Activated naive CD4-positive, alpha-beta T cell treated with anti-CD3 and anti-CD28 coated beads for 36 hours (primary cell): ENCODE measurements at places on chromosomes 7 and 10. TPM values are rescaled to one million over a fixed set of nuclear protein-coding genes. Genes with fewer than 3 reads are reported as not detected.

Gene CLDN12
- total RNA-seq = 15.3 TPM

GRCh38 chr10:45599646-45600045, 72.9 kb downstream of the ZFAND4 start:
- peaks cover 6% of the 10 kb centered on the region for H3K27me3 ChIP-seq
- peaks cover 5% of the 10 kb centered on the region for H3K4me1 ChIP-seq
- H3K36me3 ChIP-seq = no peaks in the 10 kb centered on the region

DNA sequence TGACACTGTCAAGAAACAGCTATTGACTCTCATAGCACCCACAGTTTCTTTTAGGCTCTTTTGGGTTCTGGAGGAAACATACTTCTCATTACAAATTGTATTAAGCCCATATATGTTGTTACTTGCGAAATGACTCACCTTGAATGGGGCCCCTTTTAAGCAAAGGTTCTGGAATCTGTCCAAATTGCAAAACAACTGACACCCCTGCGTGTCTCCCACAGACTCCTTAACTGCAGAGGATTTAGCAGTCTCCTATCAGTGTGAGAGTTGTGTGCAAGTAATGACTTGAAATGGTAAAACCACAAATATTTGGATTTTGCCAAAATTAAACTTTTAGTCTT, 192.3 kb downstream of the DNAJC1 start:
- no peak overlapping the region for H3K27ac ChIP-seq
- no peaks in the 10 kb centered on the region for H3K27me3 ChIP-seq
- no peak overlapping the region for H3K4me3 ChIP-seq
- no peaks in the 10 kb centered on the region for H3K4me1 ChIP-seq
- H3K36me3 ChIP-seq = peaks cover 9% of the 10 kb centered on the region

Gene SDK1
- total RNA-seq = 2.0 TPM

Gene OR2A5
- total RNA-seq = not detected

- H3K4me3 ChIP-seq = no peak overlapping the region
- no peak for DNase-seq
- H3K27ac ChIP-seq = peak overlapping the region; percentile 43
- peaks cover 34% of the 10 kb centered on the region for H3K36me3 ChIP-seq
Measured at GRCh38 chr10:63168821-63169462, 35.8 kb downstream of the NRBF2 start.

Gene SAP25
- total RNA-seq = 13.7 TPM

DNA sequence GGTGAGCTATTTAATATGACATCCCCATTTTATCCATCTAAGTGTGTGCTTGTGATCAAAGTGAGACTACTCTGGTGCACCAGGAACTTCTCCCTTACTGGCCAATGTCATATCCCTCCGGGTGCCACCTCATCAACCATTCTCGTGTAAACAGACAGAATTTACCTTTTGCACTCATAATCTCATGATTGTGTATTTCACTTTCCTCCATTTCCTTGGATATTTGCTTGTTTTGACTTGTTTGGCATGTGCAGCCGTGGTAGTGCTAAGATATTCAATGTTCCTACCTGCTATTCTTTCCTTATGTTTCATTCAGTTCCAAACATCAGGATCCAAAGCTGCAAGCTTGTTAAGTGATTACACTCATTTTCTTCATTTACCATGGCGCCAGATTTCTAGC, 280.5 kb upstream of the SP8 start:
- H3K27ac ChIP-seq = no peak overlapping the region
- peaks cover 1% of the 10 kb centered on the region for H3K27me3 ChIP-seq
- no peak overlapping the region for H3K4me3 ChIP-seq
- H3K36me3 ChIP-seq = no peaks in the 10 kb centered on the region
- H3K4me1 ChIP-seq = no peaks in the 10 kb centered on the region

Gene ELAPOR2
- total RNA-seq = 3.9 TPM

DNA sequence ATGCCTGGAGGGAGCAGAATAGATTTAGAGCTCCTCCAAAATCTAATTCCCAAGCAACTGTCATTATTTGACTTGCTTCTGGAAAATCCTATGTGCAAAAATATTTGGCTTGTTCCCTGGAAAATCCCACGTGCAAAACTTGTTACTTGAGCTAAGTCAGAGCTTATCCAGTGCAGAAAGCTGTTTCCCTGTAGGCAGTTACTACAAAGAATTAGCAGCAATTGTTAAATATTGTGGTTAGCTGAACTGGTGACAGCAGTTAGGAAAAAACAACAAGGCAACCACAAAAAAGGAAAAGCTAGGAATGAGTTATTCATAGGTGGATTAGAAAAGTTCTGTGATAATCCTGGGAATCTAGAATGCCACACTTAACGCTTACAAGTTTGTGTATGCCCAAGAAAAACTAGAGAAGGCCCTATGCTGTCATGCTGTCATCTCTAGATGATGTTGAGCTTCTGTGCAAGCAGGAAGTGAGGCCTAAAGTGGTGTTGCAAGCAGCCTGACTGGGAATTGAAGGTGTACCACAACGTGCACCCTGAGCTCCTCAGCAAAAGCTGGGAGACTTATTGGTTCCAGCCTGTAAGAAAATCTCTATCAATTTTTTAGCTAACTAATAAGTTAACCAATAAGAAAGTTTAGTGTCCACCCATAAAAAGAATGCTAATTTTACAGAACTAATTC, 738.6 kb upstream of the LRRTM3 start:
- no peak for DNase-seq
- no peak overlapping the region for H3K27ac ChIP-seq
- no peaks in the 10 kb centered on the region for H3K4me1 ChIP-seq
- H3K4me3 ChIP-seq = no peak overlapping the region

- DNase-seq = no peak
- no peaks in the 10 kb centered on the region for H3K36me3 ChIP-seq
- H3K27me3 ChIP-seq = peaks cover 10% of the 10 kb centered on the region
- H3K27ac ChIP-seq = no peak overlapping the region
- H3K4me1 ChIP-seq = no peaks in the 10 kb centered on the region
Measured at GRCh38 chr7:143073556-143073955, 21.4 kb downstream of the OR6V1 start.

GRCh38 chr7:125450749-125451148, 521.1 kb upstream of the POT1 start:
- no peak overlapping the region for H3K4me3 ChIP-seq
- no peaks in the 10 kb centered on the region for H3K36me3 ChIP-seq
- H3K27me3 ChIP-seq = no peaks in the 10 kb centered on the region
- H3K4me1 ChIP-seq = no peaks in the 10 kb centered on the region
- H3K27ac ChIP-seq = no peak overlapping the region

GRCh38 chr7:73451780-73452398, 18.3 kb downstream of the FZD9 start:
- H3K36me3 ChIP-seq = peaks cover 47% of the 10 kb centered on the region
- DNase-seq = peak; percentile 35
- H3K4me1 ChIP-seq = no peaks in the 10 kb centered on the region
- no peaks in the 10 kb centered on the region for H3K27me3 ChIP-seq
- H3K4me3 ChIP-seq = no peak overlapping the region

Gene NPY4R2
- total RNA-seq = not detected

DNA sequence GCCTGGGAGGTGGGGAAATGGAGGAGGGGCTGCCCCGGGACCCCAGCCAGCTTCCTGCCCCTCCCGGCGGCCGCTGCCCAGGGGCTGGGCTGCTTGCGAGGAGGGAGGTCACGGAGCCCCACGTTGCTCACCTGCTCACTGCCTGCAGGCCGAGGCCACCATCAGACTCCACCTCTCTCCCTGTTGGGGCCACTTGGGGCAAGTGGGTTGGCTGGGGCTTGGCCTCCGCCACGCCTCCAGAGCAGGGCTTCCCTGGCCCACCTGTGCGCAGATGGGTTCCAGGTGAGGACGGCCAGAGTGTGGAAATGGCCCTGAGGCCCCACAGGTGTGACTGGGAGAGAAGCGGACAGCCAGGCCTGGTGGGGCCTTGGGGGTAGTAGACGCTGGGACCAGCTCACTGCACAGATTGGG, 82.8 kb upstream of the DIP2C start:
- H3K36me3 ChIP-seq = no peaks in the 10 kb centered on the region
- H3K4me3 ChIP-seq = no peak overlapping the region
- H3K4me1 ChIP-seq = no peaks in the 10 kb centered on the region
- DNase-seq = no peak
- no peak overlapping the region for H3K27ac ChIP-seq

DNA sequence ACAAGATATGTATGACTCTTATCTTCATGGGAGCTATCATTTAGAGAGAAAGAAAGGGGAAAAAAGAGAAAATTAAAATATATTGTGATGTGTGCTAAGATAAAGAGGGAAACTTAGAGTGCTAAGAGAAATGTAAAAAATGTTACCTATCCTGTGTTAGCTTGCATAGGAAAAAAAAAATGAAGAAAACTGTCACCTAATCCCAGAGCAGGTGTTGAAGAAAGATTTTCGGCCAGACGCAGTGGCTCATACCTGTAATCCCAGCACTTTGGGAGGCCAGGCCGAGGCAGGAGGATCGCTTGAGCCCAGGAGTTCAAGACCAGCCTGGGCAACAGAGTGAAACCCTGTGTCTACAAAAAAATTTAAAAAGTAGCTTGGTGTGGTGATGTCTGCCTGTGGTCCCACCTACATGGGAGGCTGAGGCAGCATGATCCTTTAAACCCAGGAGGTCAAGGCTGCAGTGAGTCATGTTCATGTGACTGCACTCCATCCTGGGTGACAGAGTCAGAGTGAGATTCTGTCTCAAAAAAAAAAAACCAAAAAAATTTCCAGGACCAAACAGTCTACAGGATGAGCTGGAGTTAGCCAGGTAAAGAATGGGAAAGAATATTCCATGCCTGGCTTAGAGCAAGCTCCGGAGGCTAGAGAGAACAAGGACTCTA, 2.4 kb upstream of the MKLN1 start:
- peaks cover 3% of the 10 kb centered on the region for H3K36me3 ChIP-seq
- H3K27me3 ChIP-seq = no peaks in the 10 kb centered on the region
- H3K27ac ChIP-seq = peak overlapping the region; percentile 77
- peak overlapping the region; percentile 56 for H3K4me3 ChIP-seq
- DNase-seq = peak; percentile 59

- H3K36me3 ChIP-seq = no peaks in the 10 kb centered on the region
- no peak for DNase-seq
- no peak overlapping the region for H3K4me3 ChIP-seq
- H3K4me1 ChIP-seq = no peaks in the 10 kb centered on the region
Measured at GRCh38 chr7:28551331-28551730, 139.0 kb downstream of the CREB5 start.

Gene ELFN1
- not detected for total RNA-seq

Gene NUTM2E
- total RNA-seq = 0.07 TPM

- DNase-seq = no peak
- H3K4me1 ChIP-seq = peaks cover 10% of the 10 kb centered on the region
- no peak overlapping the region for H3K4me3 ChIP-seq
- H3K27me3 ChIP-seq = no peaks in the 10 kb centered on the region
Measured at GRCh38 chr10:78306358-78306757, 272.7 kb downstream of the RPS24 start.

Gene MMD2
- not detected for total RNA-seq

DNA sequence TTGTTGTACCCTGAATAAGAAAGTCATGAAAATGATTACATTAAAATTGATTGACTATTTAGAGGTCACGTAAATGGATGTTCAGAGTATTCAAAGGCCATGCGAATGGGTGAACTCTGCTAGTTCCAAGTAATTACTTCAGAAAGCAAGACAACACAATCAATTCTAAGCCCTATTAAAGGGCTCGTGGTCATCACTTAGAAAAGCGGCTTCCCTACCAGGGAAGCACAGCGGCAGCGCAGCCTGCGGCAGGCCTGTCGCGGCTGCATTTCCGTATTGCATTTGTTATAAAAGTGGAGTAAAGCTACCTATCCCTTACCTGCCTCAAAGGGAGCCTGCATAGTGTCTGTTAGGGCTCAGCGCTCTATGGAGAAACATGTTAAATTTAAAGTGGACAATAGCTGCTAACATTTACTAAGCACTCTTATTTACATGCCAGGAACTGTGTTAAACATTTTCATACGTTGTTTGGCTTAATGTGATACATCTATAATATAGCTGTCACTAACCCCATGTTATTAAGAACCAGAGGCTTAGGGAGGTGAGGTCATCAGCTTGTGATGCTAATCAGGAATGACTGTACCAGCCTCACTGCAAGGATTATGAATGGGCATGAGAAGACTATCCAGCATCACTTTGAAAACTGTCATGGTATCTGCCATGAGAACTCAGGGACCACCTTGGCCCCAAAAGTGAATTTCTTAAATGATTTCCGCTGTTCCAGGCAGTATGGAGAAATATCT, 187.5 kb downstream of the CELF2 start:
- H3K4me3 ChIP-seq = no peak overlapping the region
- no peaks in the 10 kb centered on the region for H3K27me3 ChIP-seq
- H3K27ac ChIP-seq = peak overlapping the region; percentile 85
- H3K4me1 ChIP-seq = peaks cover 98% of the 10 kb centered on the region

GRCh38 chr10:18822156-18822555, 162.9 kb downstream of the ARL5B start:
- H3K4me1 ChIP-seq = no peaks in the 10 kb centered on the region
- no peaks in the 10 kb centered on the region for H3K36me3 ChIP-seq
- H3K4me3 ChIP-seq = no peak overlapping the region
- peak; percentile 6 for DNase-seq
- no peaks in the 10 kb centered on the region for H3K27me3 ChIP-seq

Gene PDIA4
- total RNA-seq = 82.8 TPM

DNA sequence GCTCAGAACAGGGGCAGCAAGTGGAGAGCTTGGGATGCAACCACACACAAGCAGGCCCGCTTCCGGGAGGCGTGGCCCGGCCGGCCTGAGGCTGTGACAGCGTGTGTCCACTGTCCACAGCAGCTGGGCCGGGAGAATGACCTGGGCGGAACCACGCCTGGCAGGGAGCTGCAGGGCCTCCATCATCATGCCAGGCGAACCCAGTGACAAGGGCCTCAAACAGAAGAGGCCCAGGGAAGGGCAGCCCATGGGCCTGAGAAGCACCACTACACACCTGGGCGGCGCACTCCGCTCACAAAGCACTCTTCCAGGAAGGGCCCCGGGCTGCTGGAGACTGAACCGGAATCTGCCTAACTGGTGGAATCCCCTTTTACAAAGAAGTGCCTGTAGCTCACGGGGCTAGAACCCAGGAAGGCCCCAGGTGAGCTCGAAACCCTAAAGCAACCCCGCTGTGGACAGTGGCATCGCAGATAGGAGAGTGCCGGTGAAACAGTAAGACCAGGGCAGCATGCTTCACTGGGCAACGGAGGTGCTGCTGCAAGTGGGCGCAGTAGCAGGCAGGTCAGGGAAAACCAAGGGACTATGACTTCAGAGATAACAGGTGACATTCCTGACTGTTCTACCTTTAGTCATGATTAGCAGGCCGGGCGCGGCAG, 66.0 kb downstream of the MAD1L1 start:
- H3K27ac ChIP-seq = no peak overlapping the region
- peaks cover 6% of the 10 kb centered on the region for H3K36me3 ChIP-seq
- peaks cover 5% of the 10 kb centered on the region for H3K4me1 ChIP-seq
- H3K27me3 ChIP-seq = no peaks in the 10 kb centered on the region

DNA sequence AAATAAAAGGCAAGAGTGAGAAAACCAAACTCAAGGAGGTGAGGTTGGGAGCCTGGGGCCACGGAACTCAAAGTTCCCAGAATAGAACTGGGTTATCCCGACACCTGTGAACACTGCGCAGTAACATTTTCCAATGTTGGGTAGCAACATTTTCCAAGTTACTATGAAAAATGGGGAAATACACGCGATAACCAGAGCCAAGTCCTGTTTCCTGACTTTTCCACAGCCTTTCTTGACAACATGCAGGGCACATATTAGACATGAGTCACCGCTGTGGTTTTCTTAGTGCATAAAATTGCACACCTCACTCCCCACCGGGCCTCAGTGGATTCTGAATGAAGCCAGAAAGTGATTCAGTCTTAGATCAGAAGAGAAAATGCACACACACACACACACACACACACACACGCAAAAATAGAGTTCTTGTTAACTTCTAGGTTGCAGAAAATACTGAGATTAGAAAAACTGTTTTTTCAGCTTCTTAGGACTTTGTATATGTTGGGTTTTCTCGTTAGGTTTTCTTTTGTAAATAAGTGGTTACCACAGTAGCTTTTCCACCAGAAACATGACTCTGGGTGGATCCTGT, 70.0 kb downstream of the CAMK1D start:
- H3K4me3 ChIP-seq = no peak overlapping the region
- H3K27ac ChIP-seq = peak overlapping the region; percentile 46
- H3K27me3 ChIP-seq = no peaks in the 10 kb centered on the region

Gene DNAJC12
- total RNA-seq = 13.2 TPM
